ENCODE measurements at places on chromosomes 7 and 10.

GRCh38 chr7:29851487-29851886 is 45.2 kb downstream of the WIPF3 start:
- no peak for DNase-seq

DNA sequence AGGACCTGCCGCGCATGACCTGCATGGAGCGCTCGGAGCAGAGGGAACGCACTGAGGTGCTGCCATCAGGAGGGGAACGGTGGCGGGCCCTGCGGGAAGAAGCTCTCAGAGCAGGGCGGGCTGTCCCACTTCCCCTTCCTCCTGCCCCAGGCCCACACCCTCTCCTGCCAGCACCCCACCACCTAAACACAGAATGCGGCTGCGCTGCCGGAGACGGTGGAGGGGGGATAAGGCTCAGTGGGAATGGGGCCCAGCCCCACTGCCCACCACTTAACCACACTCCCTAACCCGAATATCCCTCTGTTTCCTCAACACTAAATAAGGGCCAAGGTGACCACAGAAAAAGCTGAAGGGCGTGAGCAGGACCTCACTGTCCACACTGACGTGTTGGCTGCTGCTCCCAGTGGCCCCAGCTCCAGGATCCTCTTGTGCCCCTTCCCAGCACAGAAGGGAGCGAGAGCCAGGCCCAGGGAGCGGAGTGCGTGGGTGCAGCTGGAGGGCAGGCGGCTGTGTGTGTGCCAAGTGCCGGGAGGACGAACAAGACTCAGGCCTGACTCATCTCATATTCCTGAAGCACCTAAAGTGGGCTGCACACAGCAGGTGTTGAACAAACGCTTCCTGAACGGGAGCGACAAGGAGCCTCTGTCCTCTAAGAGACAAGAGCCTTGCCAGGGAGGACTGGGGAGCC is 116.8 kb downstream of the MAD1L1 start:
- no peak for DNase-seq

- DNase-seq: no peak
Measured at GRCh38 chr7:7681936-7682329, 36.5 kb downstream of the RPA3 start.

DNA sequence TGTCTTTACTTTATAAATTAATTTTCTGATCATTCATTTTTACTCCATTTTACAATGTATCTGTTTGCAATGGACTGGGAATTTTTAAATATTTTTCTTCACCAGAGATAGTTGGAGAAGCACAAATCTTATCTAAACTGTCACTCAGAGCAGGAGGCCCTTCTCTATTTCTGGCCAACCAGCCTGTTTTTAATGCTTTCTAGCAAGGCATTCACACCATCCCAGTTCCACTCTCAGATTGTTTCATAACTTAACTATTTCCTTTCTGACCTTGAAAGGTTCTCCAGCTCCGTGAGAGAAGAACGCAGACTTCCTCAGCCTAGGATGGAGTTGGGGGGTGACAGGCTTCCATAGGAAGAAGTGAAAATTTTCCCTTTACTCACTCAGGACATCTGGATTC is 155.8 kb downstream of the SKIDA1 start:
- no peak for DNase-seq

DNA sequence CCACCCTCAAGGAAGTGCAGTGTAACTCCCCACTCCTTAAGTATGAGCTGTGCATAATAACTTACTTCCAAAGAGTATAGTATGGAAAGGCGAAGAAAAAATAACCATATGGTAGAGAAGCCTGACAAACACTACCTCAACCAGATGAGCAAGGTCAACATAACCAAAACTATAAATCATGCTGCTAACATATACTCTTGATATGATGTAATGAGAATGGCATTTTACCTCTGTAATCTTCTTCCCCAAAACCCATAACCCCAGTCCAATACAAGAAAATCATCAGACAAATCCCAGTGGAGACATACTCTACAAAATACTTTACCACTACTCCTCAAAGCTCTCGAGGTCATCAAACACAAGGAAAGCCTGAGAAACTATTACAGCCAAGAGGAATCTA is 15.8 kb downstream of the OSBPL3 start:
- no peak for DNase-seq

- DNase-seq: no peak
Measured at GRCh38 chr10:90420637-90421318, 437.1 kb downstream of the HTR7 start.

DNA sequence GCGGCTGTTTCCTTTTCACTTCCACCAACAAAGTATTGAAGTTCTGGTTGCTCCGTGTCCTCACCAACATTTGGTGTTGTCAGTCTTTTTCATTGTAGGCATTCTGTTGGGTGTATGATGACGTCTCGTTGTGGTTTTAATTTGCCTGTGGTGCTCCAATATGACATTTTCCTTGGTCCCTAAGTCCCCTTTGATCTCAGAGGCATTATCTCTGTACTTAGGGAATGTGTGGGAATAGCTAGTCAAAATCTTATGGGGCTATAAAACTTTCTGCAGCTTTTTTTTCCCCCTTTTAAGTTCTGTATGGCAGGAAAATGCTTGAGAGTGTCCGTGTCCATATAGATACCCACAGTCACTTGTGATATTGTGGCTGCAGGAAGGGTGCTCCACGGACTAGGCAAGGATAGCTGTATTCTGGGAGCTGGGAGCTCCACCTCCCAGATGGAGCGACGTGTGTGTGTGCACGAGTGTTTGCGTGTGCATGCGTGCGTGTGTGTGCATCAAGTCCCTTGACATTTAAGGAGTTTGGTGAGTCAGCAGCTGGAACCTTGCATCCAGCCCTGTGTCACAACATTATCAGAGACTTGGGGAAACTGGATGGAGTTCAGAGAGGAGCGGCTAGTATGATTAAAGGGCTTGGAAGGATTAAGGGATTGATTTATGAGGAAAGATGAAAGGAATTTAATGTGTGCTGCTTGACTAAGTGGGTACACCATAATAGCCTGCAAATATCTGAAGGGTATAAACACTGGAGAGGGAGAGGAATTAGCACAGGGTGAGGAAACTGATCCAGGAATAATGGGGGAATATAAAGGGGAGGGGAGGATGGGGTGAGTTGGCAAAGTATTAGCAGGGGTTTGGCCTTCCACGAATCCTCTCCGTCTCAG is 66.8 kb downstream of the LRMDA start:
- no peak for DNase-seq

DNA sequence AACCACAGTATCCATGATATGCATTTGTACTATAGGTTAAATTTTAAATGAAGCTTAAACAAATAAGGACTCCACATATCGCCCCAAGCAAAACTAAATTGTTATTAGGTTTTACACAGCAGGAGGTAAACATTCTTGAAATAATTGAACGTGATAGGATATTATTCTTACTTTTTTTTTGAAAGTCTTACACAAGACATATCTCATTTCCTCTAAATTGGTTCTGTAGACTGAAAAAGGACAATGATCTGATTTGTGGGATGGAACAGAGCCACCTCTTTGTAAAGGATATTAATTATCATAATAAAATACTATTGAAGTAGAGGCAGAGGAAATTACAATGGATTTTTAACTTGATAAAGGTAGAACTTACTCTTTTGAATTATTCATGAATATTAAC is 155.1 kb upstream of the SEMA3D start:
- DNase-seq: no peak

GRCh38 chr10:94281654-94282053 is 81.1 kb downstream of the NOC3L start:
- DNase-seq: no peak

DNA sequence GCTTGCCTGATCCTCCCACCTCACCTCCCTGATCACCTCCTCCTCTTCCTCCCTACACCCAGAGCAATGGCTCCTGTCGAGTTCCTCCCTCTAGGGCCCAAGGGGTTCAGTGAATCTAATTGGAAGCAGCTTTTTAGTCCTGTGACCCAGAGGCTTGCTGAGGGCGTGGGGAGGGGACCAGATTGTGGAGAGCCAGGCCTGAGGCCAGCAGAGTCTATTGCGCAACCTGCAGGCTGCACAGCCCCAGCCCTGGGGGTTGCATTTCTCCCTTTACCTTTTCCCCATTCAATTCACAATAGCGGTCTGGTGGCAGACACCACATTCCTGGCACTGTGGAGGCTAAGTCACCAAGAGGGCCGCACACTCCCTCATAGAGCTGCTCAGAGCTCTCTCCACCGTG is 32.5 kb downstream of the GHRHR start:
- DNase-seq: no peak

DNA sequence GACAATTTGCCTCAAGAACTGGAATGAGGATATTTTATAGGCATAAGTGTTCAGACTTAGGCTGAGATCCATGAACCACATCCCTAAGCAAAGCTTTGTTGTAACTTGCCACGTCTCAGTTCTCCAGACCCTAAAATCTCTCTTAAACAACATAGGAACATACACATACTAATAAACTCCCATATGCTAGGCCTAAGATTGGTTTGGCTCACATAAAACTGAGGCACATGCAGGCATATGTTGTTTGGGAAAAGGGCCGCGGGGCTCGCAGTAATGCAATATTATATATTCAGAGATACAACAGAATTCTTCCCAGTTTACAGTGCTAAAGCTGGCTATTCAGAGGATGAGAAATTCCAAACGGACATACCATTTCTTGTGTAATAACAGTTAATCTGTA is 61.0 kb downstream of the DOCK4 start:
- no peak for DNase-seq

DNA sequence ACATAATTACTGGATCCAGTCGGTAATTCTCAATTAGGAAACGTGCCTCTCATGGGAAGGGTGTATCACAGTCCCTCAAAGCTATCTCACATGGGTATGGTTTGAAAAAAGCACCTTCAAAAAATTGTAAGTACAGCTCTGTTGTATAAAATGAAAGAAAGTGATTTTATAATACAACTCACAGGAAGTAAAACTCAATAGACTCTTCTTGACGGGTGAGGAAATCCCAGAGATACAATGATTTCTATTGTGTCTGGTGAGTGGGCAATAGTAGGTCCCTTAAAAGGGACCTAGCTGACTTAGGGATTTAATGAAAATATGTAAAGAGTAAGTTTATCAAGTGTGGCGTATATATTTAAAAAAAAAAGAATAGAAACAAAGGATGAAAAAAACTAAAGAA is 27.0 kb downstream of the TASOR2 start:
- no peak for DNase-seq

DNA sequence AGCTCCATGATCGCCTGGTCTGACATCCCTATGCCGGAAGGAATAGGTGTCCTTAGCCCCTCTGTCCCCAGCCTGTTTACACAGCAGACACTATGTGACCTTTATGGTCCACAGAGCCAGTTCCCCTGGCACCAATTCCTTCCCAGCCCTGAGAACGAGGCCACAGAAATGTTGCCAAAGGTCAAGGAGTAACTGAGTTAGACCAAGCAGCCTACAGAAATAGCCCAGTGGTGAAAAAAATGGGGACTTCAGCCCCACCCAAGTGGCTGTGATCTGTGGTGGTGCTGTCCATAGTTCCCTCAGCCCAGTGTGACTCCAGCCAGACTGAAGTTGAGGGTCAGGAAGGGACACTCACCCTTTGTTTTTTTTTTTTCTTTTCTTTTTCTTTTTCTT is 2.5 kb downstream of the PGAM2 start:
- no peak for DNase-seq

DNA sequence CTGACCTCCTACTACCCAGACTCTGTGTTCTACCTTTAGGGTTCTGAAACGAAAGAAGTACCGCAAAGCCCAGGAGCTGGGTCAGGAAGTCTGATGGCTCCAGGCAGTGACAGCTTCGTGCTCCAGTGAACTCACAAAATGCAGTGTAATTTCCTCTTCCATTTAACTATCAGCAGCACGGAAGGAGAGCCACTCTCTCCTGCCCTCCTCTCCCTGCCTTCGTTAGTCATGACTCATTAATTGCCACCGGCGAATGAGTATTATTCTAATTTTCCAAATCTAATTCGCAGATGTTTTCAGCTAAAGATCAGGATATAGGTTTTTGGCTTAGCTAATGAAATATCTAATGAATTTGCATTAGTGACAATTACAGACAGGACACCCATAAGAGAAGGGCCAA is 1262.0 kb downstream of the TYW1 start:
- no peak for DNase-seq

DNA sequence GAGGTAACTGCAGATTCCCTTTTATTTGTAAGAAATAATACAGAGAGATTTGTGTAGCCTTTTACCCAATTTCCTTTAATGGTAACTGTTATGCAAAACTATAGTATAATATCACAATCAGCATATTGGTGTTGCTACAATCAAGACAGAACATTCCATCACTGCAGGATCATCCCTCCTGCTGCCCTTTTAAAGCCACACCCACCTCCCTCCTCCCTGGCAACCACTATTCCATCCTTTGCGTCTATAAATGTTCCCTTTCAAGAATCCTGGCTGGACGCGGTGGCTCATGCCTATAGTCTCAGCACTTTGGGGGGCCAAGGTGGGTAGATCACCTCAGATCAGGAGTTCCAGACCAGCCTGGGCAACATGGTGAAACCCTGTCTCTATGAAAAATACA is 13.2 kb downstream of the ACBD7 start:
- DNase-seq: no peak

- no peak for DNase-seq
Measured at GRCh38 chr7:108711611-108712010, 141.9 kb downstream of the DNAJB9 start.

DNA sequence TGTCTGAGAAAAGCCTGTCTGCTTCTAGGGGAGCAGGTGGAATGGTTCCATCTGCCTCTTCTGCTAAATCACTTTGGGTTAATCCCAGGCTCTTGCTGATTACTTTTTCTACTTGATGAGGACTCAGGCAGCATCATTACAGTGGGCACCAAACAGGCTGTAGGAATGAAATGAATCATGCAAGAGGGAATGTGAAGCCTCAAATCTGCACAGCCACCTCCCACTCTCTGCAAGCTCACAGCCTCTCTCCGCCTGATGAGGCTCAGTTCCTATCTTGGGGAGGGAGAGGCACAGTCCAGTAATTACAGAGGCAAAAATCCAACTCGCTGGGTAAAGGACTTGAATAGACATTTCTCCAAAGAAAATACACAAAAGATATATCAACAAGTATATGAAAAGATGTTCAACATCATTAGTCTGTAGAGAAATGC is 34.0 kb downstream of the HSPA12A start:
- no peak for DNase-seq

DNA sequence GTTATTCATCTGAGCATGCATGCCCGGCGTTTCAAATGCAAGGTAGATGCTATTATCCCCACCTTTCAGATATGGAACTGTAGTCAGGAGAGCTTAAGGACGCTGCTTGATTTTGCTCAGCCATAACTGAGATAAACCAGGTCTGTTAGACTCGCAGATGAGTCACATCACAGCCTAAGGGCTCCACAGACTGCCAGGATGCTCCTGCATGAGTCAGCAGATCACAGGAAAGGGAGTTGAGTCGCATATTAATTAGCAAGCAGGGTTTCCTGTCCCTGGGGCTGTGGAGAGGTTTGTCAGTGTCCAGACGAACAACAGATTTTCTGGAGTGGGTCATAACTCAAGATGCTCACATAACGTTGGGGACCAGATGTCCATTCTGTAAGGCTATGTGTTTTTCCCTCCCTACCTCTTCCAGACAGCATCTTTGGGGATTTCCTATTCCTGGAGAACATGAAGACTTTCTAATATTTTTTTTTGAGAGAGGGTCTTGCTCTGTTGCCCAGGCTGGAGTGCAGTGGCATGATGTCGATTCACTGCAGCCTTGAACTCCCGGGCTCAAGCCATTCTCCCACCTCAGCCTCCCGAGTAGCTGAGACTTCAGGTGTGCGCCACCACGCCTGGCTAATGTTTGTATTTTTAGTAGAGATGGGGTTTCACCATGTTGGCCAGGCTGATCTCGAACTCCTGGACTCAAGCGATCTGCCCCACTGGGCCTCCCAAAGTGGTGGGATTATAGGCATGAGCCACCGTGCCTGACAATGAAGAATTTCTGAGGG is 36.7 kb downstream of the PFKFB3 start:
- peak; percentile 36 for DNase-seq

GRCh38 chr10:124447751-124448466 is 1.9 kb downstream of the NKX1-2 start:
- no peak for DNase-seq

- no peak for DNase-seq
Measured at GRCh38 chr7:836429-836828, 4.2 kb downstream of the SUN1 start.
